K562 (cell line): ENCODE measurements at places on chromosomes 1 and 21. TPM values are rescaled to one million over a fixed set of nuclear protein-coding genes. Genes with fewer than 3 reads are reported as not detected.

FMO5 gene
- polyA plus RNA-seq, result 0.04 and 0.16 TPM in 2 replicates

NUP210L gene
- 0.01 TPM in 1 of 2 replicates, not detected in the other for polyA plus RNA-seq

ZNF697 gene
- polyA plus RNA-seq, result 6.7 and 8.8 TPM in 2 replicates

DNA sequence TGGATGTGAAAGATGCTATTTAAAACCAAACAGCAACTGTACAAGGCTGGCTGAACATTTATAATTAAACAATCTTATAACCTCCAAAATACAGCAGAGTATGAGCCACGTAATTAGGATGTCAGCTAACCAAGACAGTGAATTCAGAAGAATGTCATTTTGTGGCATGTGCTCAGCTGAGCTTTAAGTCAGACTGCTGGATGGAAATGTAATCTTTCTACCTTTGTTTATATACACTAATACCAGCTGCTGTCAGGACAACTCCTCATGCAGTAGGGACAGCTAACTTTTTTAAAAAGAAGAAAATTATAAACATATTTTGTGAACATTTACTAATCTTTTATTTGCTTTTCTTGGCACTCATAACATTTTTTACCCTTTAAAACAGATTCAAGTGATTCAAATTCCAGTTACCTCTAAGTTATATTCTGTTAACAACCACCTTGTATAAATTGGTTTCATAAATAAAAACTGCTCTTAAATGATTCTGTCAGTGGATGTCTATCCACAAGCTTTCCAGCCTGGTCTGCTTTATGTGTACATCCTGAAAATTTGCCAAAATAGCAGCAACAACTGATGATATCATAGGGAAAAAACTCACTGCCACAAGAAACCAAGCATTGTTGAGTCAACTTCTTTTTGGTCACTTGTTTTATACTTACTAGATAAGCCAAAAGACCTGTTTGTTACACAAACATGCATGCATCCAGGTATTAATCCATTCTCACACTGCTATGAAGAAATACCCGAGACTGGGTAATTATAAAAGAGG, 36.1 kb downstream of the DPH5 start:
- peaks cover 45% of the 10 kb centered on the region; the same call in 2 of the 3 replicates for H3K36me3 ChIP-seq
- no peaks in the 10 kb centered on the region for H3K27me3 ChIP-seq
- no peaks in the 10 kb centered on the region for H3K4me1 ChIP-seq
- DNase-seq, result no peak
- H3K4me3 ChIP-seq, result no peak overlapping the region

GRCh38 chr1:160432371-160432786, 32.0 kb downstream of the VANGL2 start:
- no peaks in the 10 kb centered on the region for H3K36me3 ChIP-seq
- H3K27me3 ChIP-seq, result no peaks in the 10 kb centered on the region
- H3K27ac ChIP-seq, result no peak overlapping the region
